ENCODE measurements at places on chromosomes 13 and 19.

GRCh38 chr13:81760316-81760715 is 1419.4 kb upstream of the SPRY2 start:
- DNase-seq: no peak

DNA sequence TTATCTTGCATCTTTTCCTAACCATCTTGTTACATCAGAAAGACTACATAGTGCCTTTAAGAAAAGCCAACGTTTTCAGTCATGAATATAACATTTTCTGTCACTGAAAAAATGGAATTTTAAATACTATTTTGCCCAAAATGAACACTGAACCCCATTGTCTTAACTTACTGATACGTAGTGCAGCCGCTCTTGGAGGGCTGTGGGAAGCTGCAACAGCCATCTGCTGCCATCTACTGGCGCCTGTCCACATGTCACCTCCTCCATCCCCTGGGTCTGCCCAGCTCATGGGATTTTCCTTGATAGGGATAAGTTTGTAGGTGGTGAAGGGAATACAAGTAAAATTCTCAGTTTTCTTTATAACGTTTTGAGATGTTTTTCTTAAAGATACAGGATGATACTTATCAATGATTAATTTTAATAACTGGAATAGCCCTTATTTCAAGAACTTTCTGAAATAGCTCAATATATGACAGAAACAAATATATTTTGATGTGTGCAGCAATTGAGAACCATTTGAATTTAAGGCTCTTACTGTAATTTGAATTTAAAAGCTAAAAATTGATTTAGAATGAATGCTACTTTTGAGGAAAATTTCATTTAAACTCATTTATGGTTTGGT is 73.7 kb downstream of the GGACT start:
- DNase-seq: peak; percentile 62

DNA sequence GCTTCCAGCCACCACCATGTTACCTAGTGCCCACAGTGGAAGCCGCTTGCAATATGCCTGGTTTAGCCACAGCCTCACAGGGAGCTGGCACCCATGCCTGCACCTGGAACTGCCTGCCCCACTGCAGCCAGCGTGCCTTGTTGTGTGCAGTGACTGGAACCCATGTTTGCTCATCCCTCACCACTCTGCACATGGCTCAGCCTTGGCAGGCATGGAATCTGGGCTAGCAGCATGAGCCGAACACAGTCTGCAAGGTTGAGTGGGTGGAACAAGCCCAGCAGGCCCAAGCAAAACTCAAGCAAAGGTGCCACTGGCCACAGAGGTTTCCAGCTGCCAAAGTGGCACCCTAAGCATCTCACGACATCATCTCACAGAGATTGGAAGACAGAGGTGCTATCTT is 269.5 kb downstream of the PCDH20 start:
- DNase-seq: no peak

DNA sequence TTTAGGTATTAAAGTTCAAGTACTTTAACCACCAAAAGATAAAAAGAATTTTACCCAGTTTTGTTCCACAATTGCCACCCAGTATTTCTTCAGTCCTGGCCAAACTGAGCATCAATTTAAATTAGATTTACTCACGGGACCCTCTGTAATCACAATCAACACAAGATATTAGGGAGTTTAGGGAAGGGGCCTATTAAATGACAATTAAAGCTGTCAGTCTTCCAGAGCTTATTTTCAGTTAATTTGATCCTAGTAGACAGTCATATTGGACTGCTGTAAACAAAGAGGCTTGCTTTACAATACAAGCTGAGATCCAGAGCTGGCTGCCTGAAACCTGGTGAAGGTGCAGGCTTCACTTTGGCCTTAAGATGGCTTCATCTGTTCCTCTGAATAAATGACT is 321.2 kb upstream of the NBEA start:
- DNase-seq: no peak

DNA sequence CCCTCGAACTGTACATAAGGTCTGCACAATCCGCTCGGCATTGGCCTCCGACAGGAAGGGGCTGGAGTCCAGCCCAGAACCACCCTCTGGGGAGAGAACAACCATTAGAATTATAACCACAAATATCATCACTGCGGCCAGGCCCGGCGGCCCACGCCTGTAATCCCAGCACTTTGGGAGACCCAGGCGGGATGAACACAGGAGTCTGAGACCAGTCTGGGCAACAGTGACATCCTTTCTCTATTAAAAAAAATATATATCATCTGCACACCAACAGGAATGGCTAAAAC is 11.4 kb downstream of the COQ8B start:
- no peak for DNase-seq

- no peak for DNase-seq
These were observed 823 bp downstream of the TLE5 start for GRCh38 chr19:3061182-3062161.
